ENCODE measurements at places on chromosomes 6 and 20.

- DNase-seq: no peak
Measured at GRCh38 chr6:161444464-161444863, 170.6 kb upstream of the AGPAT4 start.

DNA sequence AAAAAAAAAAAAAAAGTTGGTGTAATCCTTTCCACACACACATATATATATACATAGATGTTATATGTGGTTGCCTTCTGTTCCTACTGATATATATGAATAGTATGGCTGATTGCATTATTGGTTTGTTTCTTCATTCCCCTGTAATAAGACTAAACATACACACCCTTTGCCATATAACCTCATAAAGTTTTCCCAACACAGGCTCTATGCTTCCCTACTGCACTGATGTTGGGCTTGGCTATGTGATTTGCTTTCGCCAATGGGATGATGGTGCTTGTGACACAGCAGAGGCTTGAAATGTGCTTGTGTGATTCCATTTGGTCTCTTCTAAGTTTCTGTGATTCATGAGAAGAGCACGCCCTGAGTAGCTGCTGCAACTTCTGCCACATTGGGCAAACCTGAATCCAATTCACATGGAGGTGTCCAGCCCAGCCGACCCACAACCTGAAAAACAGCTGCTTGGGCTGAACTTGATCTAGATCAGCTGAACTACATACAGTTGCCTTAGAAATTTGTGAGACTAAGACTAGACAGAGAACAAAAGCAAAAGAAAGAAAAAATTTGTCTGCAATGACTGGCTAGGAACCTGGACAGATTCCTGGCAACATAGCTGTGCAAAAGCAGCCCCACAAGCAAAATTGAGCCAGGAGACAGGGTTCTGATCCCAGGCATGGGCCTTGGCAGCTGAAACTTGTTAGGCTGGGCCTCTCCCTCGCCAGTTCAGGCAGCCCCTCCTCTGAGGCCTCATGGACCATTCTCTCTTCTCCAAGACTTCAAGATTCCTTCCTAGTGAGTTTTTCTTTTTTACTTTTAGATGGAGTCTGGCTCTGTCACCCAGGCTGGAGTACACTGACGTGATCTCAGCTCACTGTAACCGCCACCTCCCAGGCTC, 13.4 kb upstream of the TBC1D20 start:
- DNase-seq: no peak

DNA sequence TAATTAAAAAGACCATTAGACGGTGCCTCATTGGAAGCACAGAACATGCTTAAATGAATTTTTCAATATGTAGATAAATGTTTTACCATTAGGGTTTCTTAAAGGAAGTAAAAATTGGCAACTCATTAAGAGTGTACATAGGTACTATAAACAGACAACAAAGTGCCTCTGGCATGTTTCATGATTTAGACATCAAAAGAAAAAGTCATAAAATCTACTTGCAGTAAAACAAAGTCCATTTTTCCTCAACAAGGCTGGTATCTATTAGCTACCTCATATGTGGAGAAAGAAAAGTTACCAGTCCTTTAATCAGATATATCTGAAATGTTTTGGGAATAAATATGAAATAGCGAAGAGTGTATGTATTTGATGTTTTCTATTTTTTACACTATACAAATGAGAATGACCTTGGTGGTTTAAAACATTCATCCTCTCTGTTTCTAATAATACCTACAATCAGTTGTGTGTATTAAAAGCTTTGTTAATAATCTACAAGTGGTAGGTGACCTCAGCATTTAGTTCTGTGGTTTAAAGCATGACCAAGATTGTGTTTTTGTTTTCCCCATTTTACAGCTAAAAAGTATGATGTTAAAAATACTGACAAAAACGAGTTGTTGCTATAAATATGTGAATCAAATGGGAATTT, 87.5 kb downstream of the HDGFL1 start:
- DNase-seq: no peak

DNA sequence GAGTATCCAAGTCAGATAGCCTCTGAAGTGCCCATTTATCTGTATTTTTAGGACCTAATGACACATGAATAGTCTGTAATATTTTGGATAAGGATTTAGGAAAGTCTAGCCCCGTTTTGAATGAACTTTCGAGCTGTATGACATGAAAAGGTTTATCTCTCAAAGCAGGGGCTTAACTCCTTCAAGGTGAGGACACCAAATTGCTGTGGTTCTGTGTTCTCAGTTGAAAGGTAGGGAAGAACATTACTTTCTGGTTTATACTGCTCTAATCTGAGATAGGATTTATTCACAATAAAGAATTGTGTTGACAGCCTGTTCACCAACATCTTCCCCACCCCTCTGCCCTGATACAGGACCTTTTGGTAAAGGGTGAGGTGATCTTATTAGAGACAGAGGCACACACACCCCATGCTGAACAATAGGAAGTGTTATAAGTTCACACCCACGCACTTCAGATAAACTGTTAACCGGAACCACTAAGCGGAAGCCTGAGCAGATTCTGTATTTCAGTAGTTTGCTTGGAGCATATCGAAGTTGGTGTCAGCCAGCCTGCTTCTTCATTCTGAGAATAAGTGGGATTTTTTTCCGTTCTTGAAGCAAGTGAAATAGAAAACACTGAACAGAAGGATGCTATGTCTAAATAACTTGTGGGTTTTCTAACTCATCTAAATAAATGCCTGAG, 223.3 kb downstream of the TMEM242 start:
- peak; percentile 71 for DNase-seq

Measured in GM10248 (cell line).